ENCODE measurements at places on chromosomes 2 and 18.

DNA sequence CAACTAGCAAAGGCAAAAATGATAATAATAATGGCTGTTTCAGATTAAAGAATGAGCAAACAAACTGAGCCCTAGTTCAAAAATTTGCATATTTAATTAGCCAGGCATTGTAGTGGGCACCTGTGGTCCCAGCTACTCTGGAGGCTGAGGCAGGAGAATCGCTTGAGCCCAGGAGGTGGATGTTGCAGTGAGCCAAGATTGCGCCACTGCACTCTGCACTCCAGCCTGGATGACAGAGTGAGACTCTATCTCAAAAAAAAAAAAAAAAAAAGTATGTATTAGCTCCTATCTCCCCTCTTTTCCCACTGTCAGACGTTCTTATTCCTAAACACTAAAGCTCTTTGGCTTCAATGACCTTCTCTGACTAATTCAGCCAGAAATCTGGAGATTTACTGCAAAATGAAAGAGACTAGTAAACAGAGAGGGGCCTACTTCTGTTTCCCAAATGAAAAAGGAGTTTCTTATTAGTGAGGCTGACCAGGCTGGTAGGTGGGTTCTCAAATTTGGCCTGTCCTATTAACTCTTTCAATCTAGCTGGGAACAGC is 3.9 kb upstream of the SRBD1 start:
- DNase-seq, result peak; percentile 20

GRCh38 chr18:36179562-36180355 is 7.5 kb upstream of the MOCOS start:
- DNase-seq, result peak; percentile 96

DNA sequence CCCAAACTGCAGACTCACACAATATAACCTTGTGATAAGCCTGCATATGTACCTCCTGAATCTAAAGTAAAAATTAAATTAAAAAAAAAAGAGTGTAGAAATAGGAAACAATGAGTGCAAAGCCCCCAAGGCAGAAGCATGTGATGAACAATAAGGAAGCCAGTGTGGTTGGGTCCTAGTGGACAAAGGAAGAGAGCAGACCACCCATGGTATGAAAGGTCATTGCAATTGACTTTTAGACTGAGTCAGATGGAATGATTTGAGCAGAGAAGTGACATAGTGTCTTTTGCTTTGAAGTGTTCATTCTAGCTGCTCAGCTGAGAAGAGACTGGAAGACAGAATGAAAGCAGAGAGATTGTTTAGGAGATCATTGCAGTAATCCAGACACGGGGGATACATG is 417.1 kb downstream of the RAD51AP2 start:
- no peak for DNase-seq

DNA sequence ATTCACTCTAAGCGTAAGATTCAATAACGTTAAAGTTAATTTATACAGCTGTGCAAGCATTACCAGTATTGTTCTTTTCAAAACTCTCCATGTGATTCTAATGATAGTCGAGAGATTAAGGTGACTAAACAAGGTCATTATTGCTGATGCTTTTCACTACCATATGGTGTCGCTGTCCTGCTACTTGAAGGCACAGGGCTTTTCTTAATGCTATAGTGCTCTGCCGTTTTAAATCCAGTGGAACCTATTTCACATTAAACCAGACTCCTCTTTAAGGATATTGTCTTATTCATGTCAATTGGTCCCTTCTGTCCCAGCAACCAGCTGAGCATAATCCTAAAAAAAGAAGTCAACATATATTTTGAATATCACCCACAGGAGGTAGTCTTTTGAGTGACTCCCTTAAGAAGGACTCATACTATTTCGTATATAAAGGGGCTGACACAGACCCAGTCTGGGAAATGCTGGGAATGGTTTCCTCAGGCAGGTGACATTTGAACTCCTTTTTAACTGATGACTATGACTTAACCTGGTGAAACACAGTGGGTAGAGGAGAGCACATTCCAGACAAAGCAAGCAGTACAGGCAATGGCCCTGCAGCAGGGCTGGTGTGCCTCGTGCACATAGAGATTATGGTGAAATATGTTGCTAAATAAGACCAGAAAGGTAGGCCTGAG is 53.9 kb upstream of the CYTIP start:
- peak; percentile 50 for DNase-seq

DNA sequence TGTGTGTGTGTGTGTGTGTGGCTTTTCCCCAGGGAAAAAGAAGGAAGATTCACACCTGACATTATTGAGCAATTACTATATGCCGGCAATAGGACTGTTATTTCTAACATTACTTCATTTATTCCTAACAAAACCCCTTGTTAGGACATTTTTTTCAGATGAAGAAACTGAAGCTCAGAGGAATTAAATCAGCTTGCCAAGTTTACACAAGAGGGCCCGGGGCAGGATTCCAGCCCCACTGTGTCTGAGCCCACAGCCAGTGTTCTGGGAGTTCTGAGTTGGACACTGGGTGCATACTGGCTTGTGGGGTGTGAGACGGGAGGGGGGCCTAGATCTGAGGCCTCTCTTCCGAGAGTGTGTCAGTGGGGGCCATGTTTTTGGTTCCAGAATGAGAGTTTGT is 9.9 kb downstream of the TOGARAM2 start:
- peak; percentile 72 for DNase-seq

DNA sequence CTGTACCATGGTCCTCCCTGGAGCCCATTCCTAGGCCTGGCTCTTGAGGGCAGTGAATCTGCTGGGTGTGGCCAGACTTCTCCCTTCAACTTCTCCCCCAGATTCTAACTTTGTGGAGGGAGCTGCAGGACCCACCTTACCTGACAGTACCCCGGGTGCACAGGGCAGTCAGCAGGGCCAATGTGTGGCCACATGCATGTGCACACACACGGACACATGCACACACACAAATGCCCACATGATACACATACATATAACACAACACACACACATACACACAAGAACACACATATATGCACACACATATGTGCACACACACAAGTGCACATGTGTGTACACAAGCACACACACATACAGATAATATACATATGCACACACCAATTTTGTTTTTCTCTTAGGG is 300.0 kb upstream of the HS6ST1 start:
- DNase-seq, result no peak

GRCh38 chr18:55092166-55092565 is 132.9 kb upstream of the CCDC68 start:
- DNase-seq, result no peak
